Central memory CD4-positive, alpha-beta T cell (primary cell): ENCODE measurements at places on chromosomes 2 and 18.

DNA sequence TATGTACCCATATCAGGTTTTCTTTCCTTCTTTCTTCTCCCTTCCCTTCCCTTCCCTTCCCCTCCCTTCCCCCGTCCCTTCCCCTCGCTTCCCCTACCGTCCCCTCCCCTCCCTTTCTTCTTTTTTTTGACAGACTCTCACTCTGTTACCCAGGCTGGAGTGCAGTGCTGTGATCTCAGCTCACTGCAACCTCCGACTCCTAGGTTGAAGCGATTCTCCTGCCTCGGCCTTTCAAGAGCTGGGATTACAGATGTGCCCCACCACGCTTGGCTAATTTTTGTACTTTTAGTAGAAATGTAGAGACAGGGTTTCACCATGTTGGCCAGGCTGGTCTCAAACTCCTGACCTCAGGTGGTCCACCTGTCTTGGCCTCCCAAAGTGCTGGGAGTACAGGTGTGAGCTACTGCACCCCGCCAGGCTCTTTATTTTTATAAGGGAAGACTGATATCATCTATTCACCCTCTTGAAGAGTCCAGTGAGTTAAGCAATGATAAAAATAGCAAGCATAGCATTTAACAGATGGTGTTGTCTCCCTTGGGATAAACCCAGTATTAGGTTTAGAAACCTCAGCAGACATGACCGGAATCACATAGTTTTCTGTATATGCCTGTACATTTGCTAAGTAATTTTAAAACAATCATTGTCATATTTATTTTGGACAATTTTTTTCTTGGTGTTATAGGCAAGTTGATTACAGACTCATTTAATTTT is 888.4 kb downstream of the TRIB2 start:
- DNase-seq, result no peak

- no peak for DNase-seq
Measured at GRCh38 chr2:71697106-71698004, 244.0 kb downstream of the DYSF start.

GRCh38 chr18:31497836-31498573 is at the start of gene DSG2:
TSS of gene DSG2 (plus strand) at chr18:31498177. CDS start at chr18:31498252, 75 bp downstream.
- DNase-seq, result no peak

DNA sequence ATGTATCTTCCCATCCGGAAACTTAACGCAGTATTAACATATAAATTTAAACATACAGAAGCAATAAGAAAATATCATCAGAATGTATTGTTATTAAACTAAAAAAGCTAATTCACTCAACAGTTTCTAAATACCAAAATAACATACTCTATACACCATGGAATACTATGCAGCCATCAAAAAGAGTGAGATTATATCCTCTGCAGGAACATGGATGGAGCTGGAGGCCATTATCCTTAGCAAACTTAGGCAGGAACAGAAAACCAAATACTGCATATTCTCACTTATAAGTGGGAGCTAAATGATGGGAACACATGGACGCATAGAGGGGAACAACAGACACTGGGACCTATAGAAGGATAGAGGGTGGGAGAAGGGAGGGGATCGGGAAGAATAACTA is 127.1 kb downstream of the CD226 start:
- no peak for DNase-seq

DNA sequence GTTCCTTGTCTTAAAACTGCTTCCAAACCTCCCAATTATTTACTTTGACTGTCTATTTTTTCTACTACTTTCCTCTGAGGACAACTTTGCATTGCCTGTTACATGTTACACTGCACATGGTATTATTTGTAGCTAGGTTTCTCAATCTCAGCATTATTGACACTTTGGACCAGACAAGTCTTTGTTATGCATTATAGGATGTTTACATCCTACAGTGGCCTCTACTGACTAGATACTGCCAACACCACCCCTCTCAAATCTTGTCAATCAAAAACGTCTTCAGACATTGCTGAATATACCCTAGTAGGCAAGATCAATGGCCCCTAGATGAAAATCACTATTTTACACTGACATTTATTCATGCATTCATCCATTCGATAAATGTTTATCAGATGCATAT is 129.6 kb upstream of the DNAJC10 start:
- no peak for DNase-seq

- DNase-seq, result no peak
Measured at GRCh38 chr18:63205791-63206252, 113.7 kb downstream of the BCL2 start.

- DNase-seq, result no peak
Measured at GRCh38 chr18:50850307-50851065, 28.4 kb upstream of the ME2 start.

DNA sequence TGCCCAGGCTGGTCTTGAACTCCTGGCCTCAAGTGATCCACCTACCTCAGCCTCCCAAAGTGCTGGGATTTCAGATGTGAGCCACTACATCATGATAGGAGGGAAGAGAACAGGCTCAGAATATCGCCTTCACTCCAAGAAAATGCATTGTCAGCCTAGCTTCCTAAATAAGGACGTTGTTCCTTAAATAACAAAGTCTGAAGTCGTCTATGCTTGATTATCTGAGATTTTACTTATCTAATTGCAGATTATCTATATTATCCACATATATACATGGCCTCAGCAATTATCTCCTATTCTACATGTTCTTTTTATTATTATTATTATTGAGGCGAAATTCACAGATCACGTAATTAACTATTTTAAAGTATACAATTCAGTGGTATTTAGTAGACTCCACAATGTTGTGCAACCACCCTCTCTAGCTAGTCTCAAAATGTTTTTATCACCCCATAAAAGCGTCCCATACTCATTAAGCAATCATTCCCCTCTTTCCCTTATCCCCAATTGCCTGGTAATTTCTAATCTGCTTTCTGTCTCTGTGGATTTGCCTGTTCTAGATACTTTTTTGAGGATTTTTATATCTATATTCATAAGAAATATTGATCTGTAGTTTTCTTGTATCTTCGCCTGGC is 95.1 kb upstream of the RFX8 start:
- DNase-seq, result no peak

DNA sequence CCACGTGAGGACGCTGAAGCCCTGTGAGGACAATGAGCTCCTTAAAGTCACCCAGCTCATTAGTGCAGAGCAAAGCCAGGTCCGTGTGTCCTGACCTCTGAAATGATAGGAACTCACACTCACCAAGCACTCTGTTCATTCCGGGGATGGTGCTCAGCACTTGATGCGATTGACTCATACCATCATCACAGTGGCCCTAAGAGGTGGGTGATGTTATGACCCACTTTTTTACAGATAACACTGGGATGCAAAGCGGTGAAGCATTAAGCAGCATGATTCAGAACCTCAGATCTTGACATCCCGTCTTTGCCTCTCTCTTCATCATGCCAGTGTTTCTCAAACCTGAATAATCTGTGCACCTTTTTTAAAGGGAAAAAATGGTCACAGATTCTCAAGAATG is 234.8 kb downstream of the ALPK2 start:
- DNase-seq, result no peak

DNA sequence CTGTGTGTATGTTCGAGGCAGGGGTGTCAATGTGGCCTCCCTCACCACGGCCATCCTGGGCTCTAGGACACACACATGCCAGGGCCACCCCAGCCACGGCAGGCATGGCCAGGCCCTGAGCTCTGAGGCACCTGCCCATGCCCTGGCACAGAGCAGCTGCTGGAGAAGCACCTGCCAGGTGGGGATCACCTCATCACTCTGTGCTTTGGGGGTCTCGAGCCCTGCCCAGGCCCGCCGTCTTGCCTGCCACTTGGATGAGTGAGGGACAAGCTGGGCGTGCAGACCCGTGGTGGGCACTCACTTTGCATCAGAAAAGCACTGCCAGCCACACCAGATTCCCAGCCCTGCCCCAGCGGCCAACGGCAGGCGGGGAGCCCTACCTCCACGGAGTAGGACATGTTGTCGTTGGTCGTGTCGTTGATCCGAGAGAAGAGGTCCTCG is 33.1 kb downstream of the KIF1A start:
- no peak for DNase-seq

DNA sequence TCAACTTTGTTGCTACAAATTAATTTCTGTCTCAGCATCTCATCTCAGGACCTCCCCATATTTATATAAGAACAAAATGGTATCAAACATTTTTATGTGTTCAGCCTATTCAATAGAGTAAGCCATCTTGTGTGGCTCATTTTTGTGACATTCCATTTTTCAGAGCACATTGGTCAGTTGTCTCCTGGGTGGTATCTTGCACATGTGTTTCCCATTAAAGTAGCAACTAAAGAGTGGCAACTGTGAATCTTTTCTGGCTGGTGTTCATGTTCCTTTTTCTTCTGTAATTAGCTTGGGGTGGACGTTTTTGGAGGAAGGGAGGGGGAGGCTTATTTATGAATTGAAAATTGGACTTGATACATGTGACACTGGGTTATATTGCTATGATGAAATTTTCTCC is 45.4 kb upstream of the EFEMP1 start:
- no peak for DNase-seq

DNA sequence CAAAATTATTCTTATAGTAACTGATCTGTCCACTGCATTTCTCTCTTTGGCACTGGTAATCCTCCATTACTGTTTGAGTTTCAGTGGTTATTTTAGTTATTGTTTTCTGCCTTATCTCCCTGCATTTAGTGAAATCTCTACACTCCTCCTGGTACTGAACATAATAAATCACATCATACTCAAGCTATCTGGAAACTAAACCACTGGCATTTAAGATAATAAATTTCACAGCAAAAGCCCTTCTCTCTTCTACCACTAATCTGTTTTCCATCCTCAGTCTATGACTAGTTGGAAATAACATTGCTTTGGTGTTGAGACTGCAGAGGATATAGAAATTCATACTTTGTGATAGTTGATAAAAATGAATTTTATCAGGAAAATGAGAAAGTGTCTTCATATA is 399.3 kb upstream of the FSHR start:
- no peak for DNase-seq
